Testis (tissue), 5 donors: ENCODE measurements at places on chromosomes 6 and 20.

DNA sequence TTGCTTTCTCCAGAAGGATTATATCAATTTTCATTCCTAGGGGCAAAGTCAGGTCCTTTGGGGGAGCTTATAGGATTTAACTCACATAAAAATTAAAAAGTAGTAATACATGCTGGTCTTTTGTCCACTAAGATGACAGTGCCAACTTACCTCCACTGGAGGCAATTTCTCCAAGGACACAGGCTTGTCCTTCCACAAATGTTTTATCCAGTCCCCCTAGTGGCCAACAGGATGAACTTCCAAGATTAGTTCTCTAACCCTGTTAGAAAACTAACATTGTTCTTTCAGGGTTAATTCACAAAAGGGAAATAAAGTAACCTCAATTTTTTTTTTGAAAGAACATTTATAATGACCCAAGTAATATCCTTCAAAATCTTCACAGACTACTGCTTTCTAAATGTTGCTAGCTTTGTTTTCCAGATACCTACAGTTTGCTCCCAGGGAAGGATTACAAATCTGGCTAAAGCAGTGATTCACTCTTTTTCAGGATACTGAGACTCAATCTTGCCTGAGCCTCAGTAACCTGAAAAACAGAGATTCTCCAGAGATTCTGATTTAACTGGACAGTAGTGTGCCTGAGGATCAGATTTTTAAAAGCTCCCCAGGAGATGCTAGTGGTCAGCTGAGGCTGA, 31.7 kb upstream of the UBR2 start:
- peak; percentile 51 for DNase-seq

DNA sequence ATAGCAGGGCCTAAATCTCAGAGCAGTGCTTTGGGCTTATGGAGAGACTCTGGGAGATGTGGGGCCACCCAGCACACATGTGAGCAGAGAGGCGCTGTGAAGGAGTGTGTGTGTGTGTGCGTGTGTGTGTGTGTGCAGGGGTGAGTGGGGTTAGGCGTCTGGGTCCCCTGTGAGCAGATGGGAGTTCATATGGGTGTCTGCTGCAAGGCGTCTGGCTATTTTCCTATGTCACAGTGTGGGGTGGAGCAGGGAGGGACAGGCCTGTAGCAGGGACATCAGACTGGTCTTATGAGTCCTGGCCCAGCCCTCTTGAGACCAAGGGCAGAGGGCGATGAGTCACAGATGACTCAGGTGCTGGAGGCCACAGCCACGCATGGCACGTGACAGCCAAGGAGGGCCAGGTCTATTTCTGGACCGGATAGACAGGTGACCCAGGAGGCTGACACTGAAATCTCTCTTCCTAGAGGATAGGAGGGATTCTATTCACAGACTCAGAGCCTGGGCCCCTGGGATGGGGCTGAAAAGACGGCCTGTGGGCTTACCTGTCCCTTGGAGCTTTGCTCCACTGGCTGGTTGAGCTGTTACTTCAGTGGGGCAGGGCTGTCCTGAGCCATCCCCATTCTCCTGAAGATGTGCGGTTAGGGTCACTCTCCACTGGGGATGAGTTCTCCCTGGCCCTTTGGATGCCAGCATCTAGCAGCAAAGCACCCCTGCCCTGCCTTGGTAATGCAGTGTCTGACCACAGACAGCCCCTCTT, 28.9 kb downstream of the VEGFA start:
- peak; percentile 20 for DNase-seq

GRCh38 chr20:64063389-64064144, 569 bp downstream of the TCEA2 start:
- peak; percentile 69 for DNase-seq

DNA sequence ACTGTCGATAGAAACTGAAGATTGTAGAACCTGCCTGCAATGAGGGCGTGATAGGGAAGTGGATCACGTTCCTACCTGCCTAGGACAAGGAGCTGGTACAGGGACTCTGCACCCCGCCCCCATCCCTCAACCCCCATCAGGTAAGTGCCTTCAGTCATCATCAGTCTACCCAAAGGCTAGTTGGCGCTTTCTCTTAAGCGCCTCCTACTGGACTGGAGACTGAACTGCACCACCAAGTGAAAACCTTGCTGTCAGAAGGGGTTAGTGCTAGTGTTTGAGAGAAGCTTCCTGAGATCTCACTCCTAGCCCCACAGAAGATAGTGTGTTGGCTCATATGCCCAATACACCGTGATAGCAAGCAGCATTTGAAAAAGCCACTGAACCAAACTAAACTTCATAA, 706.5 kb upstream of the MAN1A1 start:
- peak; percentile 20 for DNase-seq

- DNase-seq, result no peak
Measured at GRCh38 chr6:107870381-107870780, 46.3 kb upstream of the SCML4 start.

- DNase-seq, result no peak
Measured at GRCh38 chr6:161481786-161482516, 208.1 kb upstream of the AGPAT4 start.

DNA sequence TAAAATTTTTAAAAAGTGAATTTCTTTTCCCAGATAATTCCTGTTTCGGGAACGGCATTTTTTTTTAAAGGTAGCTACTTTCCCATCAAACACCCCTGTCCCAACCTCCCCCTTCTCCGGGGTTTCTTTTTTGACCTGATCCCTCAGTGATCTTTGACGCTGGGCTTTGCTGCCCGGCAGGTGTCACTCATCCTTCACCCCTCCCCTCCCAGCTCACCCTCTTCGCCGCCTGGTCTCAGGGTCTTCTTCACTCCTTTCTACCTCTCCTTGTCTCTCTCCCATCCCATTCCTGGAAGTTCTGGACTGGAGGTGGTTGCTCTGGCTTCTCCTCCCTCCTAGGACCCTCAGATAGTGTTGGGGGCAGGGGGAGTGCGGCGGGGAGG, 329 bp upstream of the GPR6 start:
- DNase-seq, result no peak

GRCh38 chr6:78484198-78485064, 382.9 kb upstream of the IRAK1BP1 start:
- DNase-seq, result no peak

- DNase-seq, result no peak
Measured at GRCh38 chr20:2136275-2136674, 34.6 kb downstream of the STK35 start.

GRCh38 chr6:106187424-106187982, 101.4 kb downstream of the PRDM1 start:
- no peak for DNase-seq

DNA sequence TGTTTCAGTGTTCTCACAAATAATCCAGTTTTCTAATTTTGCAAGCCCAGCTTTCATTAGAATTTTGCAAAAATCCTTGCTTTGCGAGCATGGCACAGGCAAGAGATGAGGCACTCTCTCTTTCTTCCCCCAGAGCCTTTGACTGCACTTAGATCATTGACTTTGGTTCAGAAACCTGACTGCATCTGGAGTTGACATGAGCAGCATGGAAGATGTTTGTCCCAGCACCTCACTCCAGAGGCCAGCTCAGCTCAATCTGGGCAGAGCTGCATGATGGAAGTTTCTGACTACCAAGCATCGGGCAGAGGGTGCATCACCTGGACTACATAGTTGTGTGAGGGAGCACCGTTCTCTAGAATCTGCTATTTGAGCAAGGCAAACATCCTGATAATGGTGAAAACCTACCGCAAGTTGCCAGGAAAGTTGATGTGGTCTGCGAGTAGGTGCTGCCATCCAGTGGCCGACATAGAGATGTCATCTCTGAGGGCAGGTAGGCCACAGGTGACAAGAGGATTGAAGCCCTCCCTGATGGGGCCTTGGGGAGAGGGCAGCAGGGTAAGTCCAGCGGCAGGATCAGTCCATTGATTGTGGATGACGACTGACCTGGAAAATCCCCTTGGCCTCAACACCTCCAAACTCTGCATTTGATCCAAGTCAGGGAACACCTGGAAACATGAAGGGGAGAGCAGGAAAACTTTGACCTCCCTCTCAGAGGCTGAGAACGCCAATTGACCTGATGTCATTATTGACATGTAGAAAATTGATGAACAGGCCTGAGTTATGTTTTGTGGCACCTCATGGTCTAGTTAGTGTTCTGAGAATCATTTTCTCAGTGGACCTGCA, 3.8 kb upstream of the LPA start:
- DNase-seq, result peak; percentile 54

DNA sequence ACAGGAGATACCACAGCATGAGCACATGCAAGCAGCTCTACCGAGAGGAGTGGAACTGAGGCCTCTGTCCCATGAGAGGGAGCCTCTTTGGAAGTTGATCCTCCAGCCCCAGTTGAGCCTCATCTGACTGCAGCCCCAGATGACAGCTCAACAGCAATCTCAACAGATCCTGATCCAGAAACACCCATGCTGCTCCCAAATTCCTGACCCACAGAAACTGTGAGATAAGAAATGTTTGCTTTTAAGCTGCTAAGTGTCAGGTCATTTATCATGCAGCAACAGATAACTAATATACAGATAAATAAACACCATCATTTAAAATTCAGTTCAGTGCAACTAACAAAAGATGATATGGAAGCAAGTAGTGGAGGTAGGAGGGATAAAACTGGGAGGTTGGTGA, 4.8 kb upstream of the ARFGEF2 start:
- no peak for DNase-seq

- no peak for DNase-seq
Measured at GRCh38 chr20:48608756-48609155, 219.0 kb downstream of the PREX1 start.

GRCh38 chr20:50572938-50573777, 63.0 kb downstream of the PTPN1 start:
- no peak for DNase-seq

GRCh38 chr20:50197463-50198179, 7.0 kb downstream of the CEBPB start:
- DNase-seq, result no peak

DNA sequence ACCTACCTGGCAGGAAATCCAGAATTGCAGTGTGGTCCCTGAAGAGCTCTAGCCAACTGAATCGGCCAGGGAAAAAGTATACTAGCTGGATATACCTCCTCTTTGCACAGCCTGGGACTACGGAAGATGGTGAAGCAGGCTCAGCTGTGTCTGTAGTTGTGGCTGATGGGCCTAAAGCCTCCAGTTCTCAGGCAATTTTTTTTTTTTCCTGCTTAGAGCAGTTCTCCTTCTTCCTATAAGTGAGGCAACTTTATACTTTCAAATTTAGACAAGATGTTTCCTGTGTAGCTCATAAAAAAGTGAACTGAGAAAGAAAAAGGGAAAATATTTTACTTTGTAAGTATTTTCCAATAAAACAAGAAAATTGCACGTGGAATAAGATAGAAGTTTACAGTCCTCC, 172.9 kb downstream of the CARMIL1 start:
- no peak for DNase-seq

DNA sequence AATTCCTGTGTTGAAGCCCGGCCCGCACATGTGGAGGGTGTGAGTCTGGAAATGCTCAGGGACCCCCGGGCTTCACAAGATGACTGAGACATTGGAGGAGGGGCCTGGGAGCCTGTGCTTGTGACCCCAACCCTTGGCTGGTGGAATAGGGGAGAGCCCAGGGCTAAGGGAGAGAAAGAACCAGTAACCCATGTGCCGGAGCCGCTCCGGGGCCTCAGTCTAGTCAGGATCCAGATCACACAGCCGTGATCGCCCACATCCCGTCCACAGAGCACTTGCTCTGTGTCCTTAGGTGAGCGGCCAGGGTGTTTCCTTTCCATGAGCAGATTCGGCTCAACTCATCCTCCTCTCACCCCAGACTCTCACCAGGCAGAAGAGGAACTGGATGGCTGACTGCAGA, 152.3 kb upstream of the RPS6KA2 start:
- DNase-seq, result no peak

GRCh38 chr6:144052488-144052887, 42.9 kb downstream of the SF3B5 start:
- DNase-seq, result no peak

DNA sequence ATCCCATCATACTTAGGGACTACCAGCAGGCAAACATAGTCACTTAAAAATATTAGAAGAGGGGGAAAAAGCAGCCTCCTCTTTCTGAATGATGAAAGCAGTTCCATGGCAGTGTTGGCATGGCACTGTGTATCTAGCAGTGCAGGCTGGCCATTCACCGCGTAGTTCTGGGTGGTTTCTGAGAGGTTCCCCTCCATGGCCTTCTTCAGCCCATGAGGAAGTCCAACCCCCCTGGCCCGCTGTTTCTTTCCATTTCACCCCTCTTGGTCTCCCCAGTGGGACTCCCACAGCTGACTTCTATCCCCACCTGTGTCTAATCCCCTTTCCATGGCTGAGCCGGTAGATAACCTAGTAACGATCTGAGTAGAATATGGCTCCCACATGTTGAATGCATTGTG, 17.0 kb downstream of the PPARD start:
- DNase-seq, result no peak

GRCh38 chr6:137309078-137309762, 90.0 kb upstream of the IFNGR1 start:
- DNase-seq, result peak; percentile 54

DNA sequence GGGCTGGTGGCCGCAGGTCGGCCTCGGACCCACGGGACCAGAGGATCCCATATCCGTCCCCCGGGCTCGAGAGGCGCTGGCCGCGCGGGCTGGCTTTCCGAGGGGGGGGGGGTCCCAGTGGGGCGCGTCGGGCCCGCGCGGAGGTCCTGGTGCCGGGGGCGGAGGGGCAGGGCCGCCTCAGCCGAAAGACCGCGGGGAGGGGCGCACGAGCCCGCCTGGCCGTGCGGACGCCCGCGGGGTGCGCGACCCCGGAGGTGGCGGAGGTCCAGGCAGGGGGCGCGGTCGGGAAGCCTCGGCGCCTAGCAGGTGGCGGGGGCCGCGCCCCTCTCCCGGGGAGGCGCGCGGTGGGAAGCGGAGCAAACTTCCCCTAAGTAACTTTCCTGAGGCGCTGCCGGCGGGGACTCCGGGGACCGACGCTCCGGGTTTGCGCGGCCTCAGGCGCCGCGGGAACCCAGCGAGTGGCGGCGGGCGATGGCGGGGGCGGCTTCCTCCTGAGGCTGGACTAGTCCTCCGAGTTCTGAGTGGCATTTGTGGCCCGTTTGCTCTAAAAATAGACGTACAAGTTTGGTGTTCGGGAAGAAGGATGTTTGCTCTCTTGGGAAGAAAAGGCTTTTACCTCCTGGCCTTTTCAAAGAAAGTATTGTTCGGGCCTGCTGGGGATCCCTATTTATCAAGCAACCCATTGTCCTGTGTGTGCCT, 26.5 kb upstream of the BTBD3 start:
- DNase-seq, result peak; percentile 69

- no peak for DNase-seq
Measured at GRCh38 chr6:1610497-1611321, 994 bp downstream of the FOXC1 start.

DNA sequence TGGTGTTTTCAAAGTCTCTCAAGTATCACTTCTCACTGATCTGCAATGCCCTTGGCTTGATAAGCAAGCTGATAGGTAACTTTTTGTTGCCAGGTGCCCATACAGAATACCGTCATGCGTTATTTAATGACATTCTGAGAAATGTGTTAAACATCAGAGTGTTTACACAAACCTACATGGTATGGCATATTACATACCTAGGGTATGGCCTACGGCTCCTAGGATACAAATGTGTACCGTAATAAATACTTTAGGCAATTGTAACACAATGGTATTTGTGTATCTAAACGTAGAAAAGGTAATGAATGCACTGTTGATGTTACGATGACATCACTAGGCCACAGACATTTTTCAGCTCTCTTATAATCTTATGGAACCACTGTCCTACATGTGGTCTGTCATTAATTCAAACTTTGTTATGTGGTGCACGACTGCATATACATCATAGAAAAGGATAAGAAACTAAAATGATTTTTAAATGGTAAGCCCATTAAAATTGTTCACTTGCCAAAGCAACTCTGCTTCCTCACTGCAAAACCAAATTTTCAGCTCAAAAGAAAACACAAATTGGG, 35.7 kb downstream of the CSNK2A1 start:
- DNase-seq, result no peak

GRCh38 chr6:44942201-44942600, 385.9 kb upstream of the RUNX2 start:
- no peak for DNase-seq

- no peak for DNase-seq
Measured at GRCh38 chr6:149691201-149691600, 26.7 kb downstream of the LATS1 start.
